ENCODE measurements at places on chromosomes 3 and 15. TPM values are rescaled to one million over a fixed set of nuclear protein-coding genes. Genes with fewer than 3 reads are reported as not detected.

The GNAT1 gene
- not detected for total RNA-seq

The MYLK gene
- 1.9 TPM for total RNA-seq

The COL6A5 gene
- total RNA-seq: not detected

The SLC28A1 gene
- not detected for total RNA-seq

The STRIT1 gene
- total RNA-seq: not detected

All from cardiac atrium fibroblast (primary cell).